ENCODE measurements at places on chromosomes 7 and 10.

- no peak for DNase-seq
Observed at GRCh38 chr10:17808971-17809841, at the start of gene MRC1. MRC1 (plus strand) TSS chr10:17809348; CDS start chr10:17809466, 118 bp downstream.

- DNase-seq = no peak
Observed at GRCh38 chr7:139844779-139845442, 15.8 kb downstream of the TBXAS1 start.

- peak; percentile 95 for DNase-seq
Observed at GRCh38 chr7:48109848-48110663, 21.0 kb downstream of the UPP1 start.

GRCh38 chr10:80322711-80323110 lies 33.3 kb upstream of the MAT1A start:
- no peak for DNase-seq

GRCh38 chr10:69562731-69563254 lies 10.4 kb downstream of the NEUROG3 start:
- no peak for DNase-seq

DNA sequence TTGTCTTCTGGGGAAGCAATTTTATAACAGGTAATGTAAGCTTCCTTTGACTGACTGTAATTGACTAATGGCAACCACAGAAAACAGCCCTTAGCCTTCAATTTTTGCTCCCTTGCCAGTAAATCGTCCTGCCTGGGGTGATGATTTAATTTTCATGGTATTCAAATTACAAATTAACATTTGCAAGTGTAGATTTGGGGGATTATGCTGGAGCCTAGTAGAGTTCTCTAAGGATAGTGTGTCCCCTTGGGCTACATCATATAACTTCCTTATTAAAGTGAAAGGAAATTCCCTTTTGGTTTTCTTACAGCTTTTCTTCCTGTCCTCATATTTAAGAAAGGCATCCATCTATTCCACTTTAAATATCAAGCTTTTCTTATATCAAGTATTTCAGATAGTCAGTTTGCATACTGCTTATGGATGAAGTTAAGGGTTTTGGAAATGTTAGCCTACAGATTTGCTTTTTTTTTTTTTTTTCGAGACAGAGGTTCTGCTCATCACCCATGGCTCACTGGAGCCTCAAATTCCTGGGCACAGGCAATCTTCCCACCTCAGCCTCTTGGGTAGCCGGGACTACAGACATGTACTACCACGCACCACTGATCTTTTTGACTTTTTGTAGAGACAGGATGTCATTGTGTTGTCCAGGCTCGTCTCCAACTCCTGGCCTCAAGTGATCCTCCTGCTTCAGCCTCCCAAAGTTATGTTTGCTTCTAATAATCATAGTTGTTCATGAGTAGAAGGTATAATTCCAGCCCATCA lies 35.9 kb upstream of the HDAC9 start:
- no peak for DNase-seq

DNA sequence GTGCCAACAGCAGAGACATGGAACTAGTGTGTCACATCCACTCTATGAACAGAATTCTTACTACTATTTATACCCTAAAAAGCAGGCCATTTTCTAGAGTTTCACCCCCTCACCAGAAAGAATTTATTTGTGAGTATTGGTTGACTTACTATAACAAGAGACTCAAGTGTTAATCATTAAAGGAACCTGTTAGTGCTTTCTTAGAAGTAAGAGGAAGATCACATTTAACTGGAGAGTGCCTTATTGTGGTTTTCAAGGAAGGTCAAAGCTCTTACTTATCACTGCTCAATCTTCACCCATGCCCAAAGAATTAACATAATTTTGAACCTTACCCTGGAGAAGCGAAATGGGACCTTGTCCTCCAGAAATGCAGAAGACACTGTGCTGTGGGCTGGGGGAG lies 169.3 kb upstream of the PRSS1 start:
- no peak for DNase-seq

DNA sequence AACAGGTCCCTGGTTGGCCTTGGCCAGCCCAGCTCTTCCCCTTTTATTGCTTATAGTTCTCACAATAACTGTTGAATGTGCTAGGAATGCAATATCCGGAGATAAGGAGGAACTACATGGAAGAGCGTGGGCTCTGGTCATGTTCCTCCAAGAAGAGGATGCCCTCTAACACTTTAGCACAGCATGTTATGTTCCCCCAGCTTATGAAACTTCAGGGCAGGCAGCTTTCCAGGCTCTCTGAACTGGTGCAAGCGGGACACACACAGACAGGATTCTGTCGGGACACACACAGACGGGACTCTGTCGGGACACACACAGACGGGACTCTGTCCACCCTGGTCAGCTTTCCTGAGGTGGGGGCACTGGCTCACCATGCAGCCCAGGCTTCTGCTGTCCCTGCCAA lies 141.6 kb downstream of the PKD1L1 start:
- no peak for DNase-seq

GRCh38 chr7:31811650-31812461 lies 124.8 kb downstream of the PPP1R17 start:
- no peak for DNase-seq

DNA sequence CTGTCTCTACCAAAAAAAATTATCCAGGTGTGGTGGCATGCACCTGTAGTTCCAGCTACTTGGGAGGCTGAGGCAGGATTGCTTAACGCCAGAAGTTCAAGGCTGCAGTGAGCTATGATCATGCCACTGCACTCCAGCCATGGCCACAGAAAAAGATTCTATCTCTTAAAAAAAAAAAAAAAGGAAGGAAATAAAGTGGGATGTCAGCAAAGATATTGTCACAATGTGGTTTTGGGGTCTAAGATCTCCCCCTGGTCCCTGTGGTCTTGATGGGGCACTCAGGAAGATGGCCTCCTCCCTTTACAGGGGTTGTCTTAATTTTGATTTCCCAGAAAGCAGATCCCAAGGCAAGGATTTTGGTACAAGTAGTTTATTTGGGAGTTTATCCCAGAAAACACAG lies 7.4 kb upstream of the KAZALD1 start:
- no peak for DNase-seq

GRCh38 chr7:64888901-64889685 lies 14.0 kb upstream of the ZNF273 start:
- DNase-seq = no peak

DNA sequence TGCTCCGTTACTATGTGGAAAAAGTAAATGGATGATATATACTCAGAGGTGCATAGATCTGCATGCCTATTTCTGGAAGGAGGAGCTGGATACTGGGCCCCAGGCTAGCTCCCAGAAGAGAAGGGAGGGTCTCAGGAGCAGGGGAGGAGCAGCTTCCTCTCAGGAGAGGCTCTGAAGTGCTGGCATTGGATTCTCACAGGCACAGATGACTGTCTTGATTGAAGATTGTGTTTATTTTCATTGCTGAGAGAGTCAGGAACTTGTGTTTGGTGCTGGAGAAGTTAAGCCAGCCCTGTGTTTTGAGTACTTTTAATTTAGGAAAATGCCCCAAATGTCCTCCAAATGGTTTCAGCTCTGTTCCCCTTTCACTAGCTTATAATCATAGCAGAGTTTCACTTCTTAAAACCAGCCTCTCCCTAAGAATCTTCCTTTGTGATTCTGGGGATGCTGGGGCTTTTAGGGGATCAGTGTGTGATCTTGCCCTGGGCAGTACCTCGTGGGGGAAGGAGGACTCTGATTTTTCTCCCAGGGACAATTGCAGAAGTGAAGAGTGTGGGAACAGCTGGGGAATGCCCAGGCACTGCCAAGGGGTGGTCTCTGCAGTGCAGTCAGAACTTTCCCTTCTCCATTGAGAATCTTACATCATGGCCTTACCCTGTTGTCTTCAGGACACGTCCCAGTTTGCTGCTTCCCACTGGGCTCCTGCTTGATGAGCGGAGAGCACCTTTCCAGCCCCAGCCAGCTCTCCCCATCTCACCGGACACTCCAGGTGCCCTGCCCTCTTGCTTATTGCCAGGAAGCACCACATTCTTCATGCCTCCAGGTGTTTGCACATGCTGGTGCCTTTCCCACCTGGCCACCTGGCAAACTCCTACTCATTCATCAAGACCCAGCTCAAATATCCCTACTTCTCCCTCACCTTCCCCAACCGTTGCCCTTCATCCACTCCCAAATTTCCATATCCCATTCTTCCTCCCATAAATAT lies 102.8 kb downstream of the ARHGAP22 start:
- no peak for DNase-seq

GRCh38 chr10:130141878-130142277 lies 5.7 kb downstream of the GLRX3 start:
- no peak for DNase-seq

GRCh38 chr10:29881336-29881771 lies 178.0 kb downstream of the JCAD start:
- no peak for DNase-seq

GRCh38 chr7:79060498-79060897 lies 393.0 kb downstream of the MAGI2 start:
- DNase-seq = no peak

- DNase-seq = no peak
Observed at GRCh38 chr7:114799628-114800028, 122.3 kb upstream of the MDFIC start.

DNA sequence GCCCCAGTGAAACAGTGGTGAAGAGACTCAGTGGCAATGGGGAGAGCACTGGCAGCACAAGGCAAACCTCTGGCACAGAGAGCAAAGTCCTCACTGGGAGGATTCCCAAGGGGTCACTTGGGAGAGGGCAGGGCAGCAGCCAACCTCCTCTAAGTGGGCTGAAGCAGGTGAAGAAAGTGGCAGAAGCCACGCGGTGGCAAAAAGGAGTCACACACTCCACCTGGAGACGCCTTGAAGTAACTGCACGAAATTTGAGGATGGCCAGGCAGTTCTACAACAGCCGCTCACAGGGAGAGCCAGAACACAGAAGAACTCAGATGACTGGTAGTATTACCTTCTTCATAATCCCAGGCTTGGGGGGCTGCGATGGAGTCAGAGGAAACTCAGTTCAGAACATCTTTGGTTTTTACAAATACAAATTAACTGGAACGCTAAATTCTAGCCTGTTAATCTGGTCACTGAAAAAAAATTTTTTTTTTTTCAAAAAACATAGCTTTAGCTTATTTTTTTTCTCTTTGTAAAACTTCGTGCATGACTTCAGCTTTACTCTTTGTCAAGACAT lies 574 bp upstream of the IL6 start:
- peak; percentile 22 for DNase-seq

DNA sequence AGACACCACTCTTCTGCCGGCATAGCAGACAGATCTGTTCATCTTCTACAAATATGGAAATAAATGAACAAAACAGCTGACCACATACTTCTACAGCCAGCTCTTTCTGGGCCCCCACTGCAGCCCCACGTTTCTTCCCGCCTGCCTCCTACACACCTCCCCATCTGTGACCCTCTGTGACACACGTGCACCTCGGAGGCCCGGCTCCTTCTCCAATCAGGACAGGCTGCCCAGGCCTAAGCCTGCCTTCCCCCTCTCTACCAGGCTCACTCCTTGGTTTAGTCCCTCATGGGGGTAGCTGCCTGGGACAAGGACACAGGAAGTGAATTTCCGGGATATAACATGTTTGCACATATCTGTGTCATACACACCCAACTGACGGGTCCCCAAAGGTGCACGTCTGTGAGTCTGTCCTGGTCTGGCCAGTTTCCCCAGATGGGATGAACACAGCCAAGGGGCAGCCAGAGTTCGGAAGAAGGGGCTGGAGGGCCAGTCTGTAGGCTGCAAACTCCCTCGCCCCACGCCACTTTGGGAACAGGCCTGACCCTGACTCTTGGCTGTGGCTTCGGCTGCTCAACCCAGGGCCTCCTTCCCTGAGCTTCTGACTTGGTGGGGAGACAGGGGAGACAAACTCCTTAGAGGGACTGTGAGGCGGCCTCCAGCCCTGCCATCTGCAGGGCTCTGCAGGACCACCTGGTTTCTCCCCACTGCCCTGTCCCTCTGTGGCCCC lies 30.3 kb downstream of the PITRM1 start:
- DNase-seq = no peak
